SJSA1 (cell line): ENCODE measurements at places on chromosomes 12 and 14. TPM values are rescaled to one million over a fixed set of nuclear protein-coding genes. Genes with fewer than 3 reads are reported as not detected.

DNA sequence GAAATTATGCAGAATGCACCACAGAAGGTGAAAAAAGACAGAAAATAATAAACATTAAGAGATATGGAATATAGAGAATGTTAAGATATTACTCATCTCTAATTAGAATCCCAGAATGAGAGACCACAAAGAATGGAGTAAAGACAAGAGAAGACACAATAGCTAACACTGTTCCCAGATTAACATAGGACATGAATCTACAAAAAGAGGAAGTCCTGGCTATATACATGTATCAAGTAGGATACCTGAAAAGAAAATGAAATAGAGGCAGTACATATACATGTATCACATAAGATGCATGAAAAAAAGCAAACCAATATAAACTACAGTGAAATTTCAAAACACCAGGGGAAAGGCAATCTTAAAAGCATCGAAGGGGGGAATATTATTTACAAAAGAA is 5.6 kb upstream of the EPS8 start:
- H3K4me1 ChIP-seq = peaks cover 5% of the 10 kb centered on the region
- H3K36me3 ChIP-seq = no peaks in the 10 kb centered on the region
- no peak overlapping the region for H3K4me3 ChIP-seq
- no peak overlapping the region for H3K27ac ChIP-seq

GRCh38 chr14:37417833-37418232 is 177.2 kb downstream of the FOXA1 start:
- no peaks in the 10 kb centered on the region for H3K4me1 ChIP-seq
- no peak for DNase-seq
- no peak overlapping the region for H3K27ac ChIP-seq

DNA sequence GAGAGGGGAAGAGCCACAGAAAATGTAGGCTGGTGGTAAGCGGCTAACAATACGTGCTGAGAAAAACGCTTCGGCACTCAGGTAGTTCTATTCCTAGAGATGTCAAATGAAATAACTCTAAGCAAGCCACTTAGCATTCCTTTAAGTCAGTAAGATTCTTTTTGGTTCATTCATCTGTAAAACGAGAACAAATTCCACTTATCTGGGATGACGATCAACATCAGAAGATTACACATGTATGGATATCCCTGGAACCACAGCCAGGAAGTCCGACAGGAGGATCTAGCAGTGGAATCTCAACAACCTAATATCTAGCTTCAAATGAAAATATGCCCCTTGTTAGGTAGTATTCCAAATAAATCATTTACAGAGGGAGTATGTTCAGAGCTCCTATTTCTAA is 74.6 kb upstream of the CDKN3 start:
- DNase-seq = no peak
- no peak overlapping the region for H3K4me3 ChIP-seq
- H3K4me1 ChIP-seq = no peaks in the 10 kb centered on the region
- H3K36me3 ChIP-seq = no peaks in the 10 kb centered on the region
- no peak overlapping the region for H3K27ac ChIP-seq

GRCh38 chr14:86065407-86065806 is 535.5 kb downstream of the FLRT2 start:
- DNase-seq = no peak
- no peaks in the 10 kb centered on the region for H3K4me1 ChIP-seq
- no peak overlapping the region for H3K4me3 ChIP-seq
- no peak overlapping the region for H3K27ac ChIP-seq

DNA sequence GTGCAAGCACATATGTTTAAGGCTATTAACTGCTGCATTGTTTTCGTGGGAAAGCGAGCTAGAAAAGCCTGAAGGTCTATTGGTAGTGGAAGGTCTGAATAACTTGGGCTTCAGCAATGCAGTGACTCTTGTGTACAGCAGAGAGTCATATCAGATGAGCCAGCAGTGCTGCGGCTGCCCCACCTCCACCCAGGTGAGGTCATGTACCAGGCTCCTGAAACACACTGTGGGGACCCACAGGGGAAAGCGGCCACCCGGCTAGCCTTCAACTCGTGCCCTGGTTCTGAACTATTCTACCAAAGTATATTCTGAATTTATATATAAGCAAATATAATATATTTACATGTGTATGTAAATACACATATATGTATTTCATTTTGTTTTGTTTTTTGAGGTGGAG is 12.7 kb upstream of the RAN start:
- H3K4me3 ChIP-seq = no peak overlapping the region
- no peaks in the 10 kb centered on the region for H3K27me3 ChIP-seq
- H3K4me1 ChIP-seq = no peaks in the 10 kb centered on the region

DNA sequence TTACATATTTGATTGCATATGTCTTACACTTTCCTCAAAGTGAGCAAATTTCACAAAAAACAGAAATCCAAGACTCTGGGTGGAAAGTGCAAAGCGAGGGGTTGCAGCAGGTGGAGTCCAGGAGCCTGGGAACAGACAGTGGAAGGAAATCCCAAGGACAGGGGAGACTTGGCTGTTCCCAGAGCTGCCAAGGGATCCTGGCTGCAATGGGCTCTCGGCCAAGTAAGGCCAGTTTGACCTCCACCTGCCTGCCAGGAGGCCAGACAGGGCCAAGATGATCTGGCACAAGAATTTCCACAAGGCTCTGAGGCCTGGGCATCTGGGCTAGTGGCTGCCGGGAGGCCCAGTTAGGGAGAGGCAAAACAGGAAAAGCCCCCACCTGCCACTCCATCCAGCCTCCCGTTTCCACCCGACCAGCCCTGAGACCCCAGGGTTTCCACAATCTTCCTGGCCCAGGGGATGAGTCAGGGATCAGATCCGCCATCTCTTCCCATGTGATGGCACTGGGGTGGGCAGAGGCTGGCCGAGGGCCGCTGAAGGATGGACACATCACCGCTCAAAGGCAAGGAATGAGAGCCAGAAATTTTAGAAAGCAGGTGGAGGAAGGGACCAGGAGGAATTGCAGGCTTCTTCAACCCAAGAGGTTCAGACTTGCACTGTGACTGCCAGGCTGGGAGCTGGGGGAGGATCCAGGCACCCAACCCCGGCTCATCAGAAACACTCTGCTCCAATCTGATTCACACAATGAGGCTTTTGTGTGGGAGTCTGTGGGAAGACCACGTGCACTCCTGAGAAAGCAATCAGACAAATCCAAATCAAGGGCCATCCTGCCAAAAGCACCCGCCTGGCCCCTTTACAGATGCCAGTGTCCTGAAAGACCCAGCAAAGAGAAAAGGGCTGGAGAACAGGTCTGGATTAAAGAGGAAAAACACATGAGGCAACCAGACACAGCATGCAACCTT is 16.3 kb downstream of the SCARB1 start:
- H3K27me3 ChIP-seq = no peaks in the 10 kb centered on the region
- no peak overlapping the region for H3K27ac ChIP-seq
- DNase-seq = no peak
- no peak overlapping the region for H3K4me3 ChIP-seq
- no peaks in the 10 kb centered on the region for H3K36me3 ChIP-seq

- 0 out of 2 replicates have a peak overlapping the region, but pooled peaks have one; percentile 9 for H3K4me3 ChIP-seq
- no peak for DNase-seq
- H3K27ac ChIP-seq = no peak overlapping the region
Measured at GRCh38 chr14:99258341-99258861, 13.6 kb downstream of the BCL11B start.

GRCh38 chr12:75877763-75878621 is 153.6 kb downstream of the PHLDA1 start:
- no peak for DNase-seq
- no peaks in the 10 kb centered on the region for H3K27me3 ChIP-seq
- no peak overlapping the region for H3K4me3 ChIP-seq
- peaks cover 27% of the 10 kb centered on the region for H3K4me1 ChIP-seq

DNA sequence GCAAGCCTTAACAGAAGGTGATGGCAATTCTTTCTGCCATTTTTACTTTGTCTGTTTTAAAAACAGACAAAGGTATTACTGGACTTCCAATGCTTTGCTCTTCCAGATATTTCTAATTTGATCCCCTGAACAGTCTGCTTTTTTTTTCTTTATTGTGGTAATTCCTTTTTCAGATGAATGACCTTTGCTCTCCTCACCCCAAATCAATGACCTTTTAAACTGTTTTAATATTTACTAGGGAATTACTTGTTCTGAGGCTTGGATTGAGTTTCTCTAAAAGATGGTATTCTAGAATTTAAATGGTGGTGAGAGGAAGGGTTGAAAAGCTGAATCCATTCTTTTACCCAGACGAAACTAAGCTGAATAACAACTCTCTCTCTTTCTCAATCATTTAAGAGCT is 2.3 kb upstream of the MGST1 start:
- H3K4me3 ChIP-seq = no peak overlapping the region
- no peaks in the 10 kb centered on the region for H3K27me3 ChIP-seq
- H3K27ac ChIP-seq = no peak overlapping the region
- no peaks in the 10 kb centered on the region for H3K36me3 ChIP-seq
- no peak for DNase-seq
- no peaks in the 10 kb centered on the region for H3K4me1 ChIP-seq

DNA sequence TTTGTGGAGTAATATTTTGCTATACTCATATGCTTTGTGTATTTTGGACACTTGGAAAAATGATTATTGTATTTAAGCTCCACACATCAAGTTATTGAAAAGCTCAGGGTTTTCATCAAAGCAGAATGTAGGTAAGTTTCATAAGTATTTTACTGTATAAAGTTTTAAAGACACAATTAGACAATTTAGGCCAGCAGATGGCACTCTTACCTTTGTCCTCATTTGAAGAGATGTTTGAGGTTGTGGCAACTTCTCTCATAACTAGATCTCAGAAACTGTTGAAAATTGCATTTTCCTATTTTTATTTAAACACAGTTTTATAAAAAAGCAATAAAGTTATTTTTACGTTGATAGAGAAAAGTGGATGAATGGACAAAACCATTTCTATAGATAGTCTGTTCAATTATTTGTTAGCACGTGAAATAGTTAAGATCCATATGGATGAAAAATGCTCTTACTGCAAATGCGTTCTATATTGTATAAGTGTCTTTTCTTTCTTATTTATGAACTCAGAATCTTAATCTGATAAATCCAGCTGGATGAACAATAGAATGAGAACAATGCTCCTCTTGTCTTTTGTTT is 300.0 kb downstream of the AEBP2 start:
- no peaks in the 10 kb centered on the region for H3K27me3 ChIP-seq
- no peak overlapping the region for H3K27ac ChIP-seq
- H3K4me1 ChIP-seq = peaks cover 30% of the 10 kb centered on the region
- H3K36me3 ChIP-seq = no peaks in the 10 kb centered on the region

- peaks cover 22% of the 10 kb centered on the region for H3K36me3 ChIP-seq
- no peak overlapping the region for H3K27ac ChIP-seq
- no peaks in the 10 kb centered on the region for H3K27me3 ChIP-seq
- no peak overlapping the region for H3K4me3 ChIP-seq
Measured at GRCh38 chr14:101069666-101070362, 166.3 kb upstream of the RTL1 start.

DNA sequence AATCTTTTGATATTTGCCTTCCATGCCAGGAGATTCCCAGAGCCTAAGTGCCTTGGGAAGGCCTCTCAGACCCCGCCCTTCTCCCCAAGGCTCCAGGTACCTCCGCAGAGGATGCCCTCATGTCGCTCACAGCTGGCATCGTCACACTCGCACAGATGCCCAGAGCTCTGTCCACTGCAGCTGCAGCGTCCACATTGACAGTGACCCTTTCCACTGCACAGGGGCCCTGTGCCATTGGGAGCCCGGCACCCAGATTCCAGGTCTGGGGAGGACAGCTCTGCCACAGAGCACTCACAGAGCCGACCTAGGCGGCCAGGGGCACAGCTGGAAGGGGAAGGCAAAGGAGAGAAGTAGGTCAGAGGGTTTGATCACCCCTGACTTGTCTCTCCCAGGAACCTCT is 12.3 kb upstream of the CSAD start:
- no peak overlapping the region for H3K4me3 ChIP-seq
- H3K27me3 ChIP-seq = no peaks in the 10 kb centered on the region
- H3K27ac ChIP-seq = no peak overlapping the region

DNA sequence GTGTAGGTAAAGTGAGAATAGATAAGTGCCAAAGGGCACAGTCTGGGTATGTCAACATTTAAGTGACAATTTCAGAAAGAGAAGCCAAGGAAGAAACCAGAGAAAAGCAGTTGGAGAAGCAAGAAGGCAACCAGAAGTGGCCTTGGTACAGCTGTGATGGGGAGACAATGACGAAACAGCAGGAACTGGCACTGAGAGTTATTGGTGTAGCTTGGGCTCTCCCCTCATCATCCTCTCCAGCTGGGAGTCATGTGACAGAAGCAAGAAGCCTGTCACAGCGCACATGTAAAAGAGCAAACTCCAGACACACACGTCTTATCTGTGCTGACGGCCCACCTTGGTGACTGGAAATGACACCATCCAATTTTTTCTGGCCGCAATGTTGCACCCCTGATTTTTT is 203.3 kb upstream of the NUDT4 start:
- H3K36me3 ChIP-seq = no peaks in the 10 kb centered on the region
- no peaks in the 10 kb centered on the region for H3K27me3 ChIP-seq
- H3K4me3 ChIP-seq = no peak overlapping the region
- no peak overlapping the region for H3K27ac ChIP-seq
- DNase-seq = no peak

- no peaks in the 10 kb centered on the region for H3K27me3 ChIP-seq
- no peaks in the 10 kb centered on the region for H3K36me3 ChIP-seq
- DNase-seq = no peak
- H3K4me1 ChIP-seq = no peaks in the 10 kb centered on the region
- H3K27ac ChIP-seq = no peak overlapping the region
Measured at GRCh38 chr14:89458713-89459420, 41.8 kb upstream of the FOXN3 start.

DNA sequence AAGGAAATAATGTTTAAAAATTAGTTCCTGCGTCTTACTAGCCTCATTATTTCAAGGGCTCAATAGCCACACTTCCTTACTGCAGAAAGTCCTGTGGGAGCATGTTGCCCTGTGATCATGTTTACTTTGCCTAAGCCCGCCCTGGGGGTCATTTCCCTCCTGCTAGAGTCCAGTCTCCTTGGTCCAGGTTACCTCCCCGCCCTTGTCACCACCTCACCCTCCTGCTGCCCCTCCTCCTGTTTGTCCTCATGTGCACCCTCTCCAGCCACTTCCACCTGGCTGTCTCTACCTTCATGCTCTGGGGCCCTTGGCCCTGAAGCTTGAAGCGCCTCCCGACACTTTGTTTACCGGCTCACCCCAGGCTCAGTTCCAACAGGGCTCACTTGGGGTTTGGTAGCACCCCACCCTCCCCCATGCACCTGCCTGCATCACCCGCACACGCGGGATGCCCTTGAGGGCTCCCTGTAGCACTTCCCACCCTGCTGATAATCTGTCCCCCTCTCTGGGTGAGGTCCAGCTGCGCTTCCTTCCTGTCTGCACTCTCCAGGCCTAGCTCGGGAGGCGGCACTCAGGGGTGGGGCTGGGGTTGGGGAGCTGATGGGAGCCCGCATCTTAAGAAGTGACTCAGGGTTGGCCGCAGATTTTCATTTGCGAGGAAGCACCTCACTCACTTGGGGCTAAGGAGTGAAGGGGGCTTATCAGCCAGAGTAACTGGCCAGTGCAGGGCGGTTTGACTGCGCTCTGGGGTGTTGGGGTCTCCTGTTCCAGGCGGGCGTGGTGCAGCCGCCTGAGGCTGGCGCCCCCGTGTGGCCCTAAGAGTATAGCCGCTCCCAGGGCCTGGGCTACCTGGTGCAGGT is 40.1 kb downstream of the SMIM41 start:
- H3K27me3 ChIP-seq = peaks cover 5% of the 10 kb centered on the region; the same call in 1 of the 2 replicates
- DNase-seq = no peak
- H3K4me3 ChIP-seq = no peak overlapping the region
- H3K27ac ChIP-seq = no peak overlapping the region

GRCh38 chr14:71486279-71486678 is 445.9 kb upstream of the RGS6 start:
- no peak overlapping the region for H3K27ac ChIP-seq
- no peaks in the 10 kb centered on the region for H3K36me3 ChIP-seq
- peaks cover 35% of the 10 kb centered on the region for H3K4me1 ChIP-seq
- no peak for DNase-seq

OAS2 gene
- 0.26 and 0.85 TPM in 2 replicates for total RNA-seq

DHRS2 gene
- 0.21 and 1.2 TPM in 2 replicates for total RNA-seq

SLC25A21 gene
- total RNA-seq = 1.2 and 2.6 TPM in 2 replicates

GLI1 gene
- 225 and 323 TPM in 2 replicates for total RNA-seq

OTX2 gene
- not detected in 2 replicates for total RNA-seq
